ENCODE measurements at places on chromosomes 4 and X.

DNA sequence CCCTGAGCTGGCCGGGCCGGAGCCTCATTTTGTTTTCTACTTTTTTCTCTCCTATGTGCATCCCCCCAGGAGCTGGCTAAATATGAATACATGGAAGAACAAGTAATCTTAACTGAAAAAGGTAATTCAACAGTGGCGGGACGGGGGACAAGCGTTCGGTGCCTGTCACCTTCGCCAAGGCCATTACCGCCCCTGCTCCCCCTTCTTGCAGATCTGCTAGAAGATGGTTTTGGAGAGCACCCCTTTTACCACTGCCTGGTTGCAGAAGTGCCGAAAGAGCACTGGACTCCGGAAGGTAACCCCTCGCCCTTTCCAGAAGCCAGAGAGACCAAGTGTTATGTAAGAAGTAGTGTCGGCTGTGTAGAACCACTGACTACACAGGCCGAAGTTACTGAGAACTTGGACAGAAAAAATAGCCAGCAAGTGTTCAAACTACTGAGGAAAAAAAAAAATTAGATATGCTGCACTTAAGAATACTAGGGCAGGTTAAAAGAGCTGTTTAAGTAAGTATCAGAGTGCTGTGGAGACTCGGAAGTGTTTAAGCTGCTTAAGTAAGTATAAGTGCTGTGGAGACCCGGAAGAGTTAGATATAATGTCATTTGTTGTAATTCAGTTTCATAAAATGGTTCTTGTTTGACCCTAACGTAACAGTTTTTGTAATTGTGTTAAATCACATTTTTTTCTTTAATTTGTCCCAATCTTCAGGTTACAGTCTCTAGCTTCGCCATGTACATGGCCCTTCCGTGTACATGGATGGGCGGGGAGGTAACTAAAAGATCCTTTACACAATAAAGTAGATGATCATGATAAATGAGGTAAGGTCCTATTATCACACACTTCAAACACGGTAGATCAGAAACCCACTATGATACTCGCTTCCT is 856 bp downstream of the SAT1 start:
- DNase-seq, result no peak

- DNase-seq, result no peak
Measured at GRCh38 chr4:106305435-106306055, 10.5 kb downstream of the TBCK start.

DNA sequence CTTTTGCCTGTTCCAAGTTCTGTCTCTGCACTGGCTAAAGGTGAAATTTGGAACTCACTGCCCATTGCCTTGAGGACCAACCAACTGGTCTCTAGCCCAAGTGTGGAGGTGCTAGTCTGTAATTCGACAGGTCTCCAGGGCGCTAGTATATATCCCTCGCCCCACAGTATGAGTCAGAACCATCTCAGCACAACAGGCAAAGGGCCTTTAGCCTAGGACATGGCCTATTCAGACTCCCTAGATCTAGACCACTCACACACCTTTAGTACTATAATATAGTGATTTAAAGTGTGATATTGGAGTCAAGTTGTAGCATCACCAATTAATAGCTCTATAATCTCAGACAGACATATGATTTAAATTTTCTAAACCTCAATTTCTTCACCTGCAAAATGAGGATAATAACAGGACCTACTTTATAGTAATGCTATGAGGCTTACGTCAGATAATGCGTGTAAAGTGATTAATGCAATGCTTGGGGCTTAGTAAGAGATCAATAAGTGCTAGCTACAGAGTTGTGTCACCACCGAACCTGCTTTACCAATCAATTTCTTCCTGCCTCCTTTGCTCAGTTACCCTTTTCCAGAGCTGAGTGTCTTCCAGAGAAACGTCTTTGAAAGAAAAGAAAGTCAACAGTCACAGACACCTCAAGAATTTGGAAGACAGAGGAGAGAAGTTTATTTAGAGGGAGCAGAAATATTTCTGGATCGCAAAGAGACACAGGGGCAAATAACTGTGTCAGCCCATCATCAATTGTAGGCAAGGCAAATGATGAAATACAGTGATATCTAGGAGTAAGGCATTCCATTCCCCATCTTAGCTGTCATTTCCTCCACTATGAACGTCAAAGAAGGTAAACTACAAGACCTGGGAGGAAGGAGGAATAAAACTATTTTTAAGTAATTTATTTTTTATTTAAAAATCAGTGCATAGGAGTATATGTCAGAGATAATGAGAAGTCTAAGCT is 2.3 kb downstream of the NOX1 start:
- DNase-seq, result no peak

GRCh38 chrX:129316461-129316860 is 206.8 kb downstream of the SMARCA1 start:
- no peak for DNase-seq

DNA sequence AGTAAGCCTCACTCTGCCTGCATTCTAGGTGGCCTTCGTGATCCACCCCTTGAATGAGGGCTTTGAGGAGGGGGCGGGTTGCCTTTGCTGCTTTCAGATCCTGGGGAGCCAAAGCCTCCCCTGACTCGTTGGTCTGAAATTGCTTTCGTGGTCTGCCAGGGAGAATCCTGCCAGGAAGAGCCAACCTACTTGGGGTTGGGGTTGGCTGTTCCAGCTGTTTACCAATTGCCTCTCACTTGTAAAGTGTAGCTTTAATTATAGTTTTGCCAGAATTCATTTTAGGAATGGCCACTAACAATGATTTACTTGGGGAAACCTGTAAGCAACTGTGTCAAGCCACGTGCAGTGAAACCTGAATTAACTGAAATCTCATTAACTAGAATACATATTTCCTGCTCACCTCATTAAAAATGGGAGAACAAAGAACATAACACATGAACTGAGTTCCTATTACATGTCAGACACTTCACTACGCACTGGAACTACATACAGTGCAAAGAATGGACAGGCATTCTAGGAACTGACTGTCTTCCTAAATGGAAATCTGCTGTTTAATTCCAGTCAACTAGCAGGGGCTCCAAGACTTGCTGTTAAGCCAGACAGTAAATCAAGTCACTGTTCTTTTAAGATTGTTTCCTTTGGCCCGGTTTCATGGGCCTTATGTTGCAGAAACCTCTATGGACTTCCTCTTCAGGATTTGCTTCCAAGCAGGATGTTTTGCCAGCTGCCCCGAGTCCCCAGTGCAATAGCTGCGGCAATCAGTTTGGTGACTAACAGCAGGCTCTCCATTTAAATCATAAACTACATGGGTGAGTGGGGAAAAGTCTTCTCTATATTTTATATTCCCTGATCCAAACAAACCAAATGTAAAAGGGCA is 16.4 kb upstream of the NKRF start:
- no peak for DNase-seq

GRCh38 chrX:21479695-21480270 is 105.6 kb downstream of the CNKSR2 start:
- no peak for DNase-seq

DNA sequence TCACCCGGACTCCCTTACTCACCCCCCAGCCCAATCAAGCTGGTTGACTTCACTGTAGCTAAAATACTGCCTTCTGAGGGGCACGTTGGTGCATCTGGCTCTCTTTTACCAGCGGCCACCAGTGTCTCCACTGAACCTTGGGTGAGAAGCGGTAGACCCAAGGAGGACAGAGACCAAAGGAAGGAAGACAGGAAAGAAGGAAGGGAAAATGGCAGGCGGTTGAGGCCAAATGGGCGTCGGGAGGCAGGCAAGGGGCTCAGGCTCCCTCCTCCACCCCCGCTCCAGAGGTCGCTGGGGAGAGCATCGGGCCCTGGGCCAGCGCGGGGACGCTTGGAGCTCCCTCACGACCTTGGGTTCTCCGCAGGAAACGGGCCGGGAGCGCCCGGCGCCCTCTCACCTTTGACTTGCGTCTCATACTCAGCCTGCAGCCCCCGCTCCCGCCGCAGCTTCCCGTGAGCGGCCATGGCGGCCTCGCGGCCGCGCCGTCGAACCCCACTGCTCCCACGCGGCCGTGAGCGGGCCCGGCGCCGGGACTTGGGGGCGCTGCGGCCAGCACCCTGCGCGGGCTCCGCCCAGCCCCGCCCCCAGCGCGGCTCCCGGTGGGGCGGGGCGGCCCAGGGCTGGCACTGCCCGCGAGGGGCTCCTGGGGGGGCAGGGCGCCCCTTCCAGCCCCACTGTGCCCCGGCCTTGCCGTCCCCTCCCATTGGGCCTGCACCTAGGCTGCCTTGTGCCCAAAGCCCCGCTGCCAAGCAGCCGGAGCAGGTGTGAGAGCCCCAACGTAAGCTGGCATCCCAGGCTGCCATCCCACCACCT is at the start of gene ARHGAP4:
Gene ARHGAP4, minus strand, starts transcription at position 526 of the 813 bp plus-strand sequence. Its CDS starts 62 bp downstream, at position 464.
- no peak for DNase-seq

DNA sequence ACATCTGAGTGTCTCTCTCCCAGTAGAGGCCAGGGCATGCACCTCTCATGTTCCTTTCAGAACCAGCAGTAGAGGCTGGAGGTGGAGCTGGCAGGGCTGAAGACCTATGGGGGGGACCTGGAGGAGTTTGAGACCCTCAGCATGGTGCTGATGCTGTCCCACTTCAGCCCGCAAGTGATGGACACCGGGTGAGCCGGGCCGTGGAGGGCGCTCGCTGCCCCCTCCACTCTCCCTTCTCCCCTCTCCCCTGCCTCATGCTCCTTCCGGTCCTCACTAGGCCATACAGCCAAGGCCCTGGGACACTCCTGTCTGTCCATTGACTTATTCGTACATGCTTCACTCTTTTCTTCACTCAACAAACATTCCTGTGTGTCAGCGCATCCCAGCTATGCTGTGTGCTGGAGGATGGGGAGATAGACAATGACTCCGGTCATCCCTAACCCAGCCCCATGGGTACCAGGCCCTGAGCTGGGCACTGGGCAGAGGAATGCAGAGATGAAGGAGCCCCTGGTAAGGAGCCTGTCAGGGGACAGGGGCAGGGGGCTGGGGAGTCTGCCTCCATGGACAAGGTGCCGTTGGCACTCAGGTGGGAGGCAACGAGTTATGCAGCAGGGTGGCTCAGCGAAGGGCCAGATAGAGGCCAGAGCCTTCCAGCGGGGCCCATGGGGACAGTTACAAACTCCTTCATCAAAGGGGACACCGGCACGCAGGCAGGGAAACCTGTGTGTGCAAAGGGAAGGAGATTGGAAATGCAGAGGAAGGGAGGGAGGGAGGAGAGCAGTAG is 28.4 kb upstream of the WFS1 start:
- no peak for DNase-seq

GRCh38 chrX:115503099-115503498 is 57.9 kb upstream of the PLS3 start:
- no peak for DNase-seq

GRCh38 chr4:125313497-125313896 is 1.3 kb upstream of the FAT4 start:
- DNase-seq, result no peak

GRCh38 chr4:152825336-152825735 is 45.6 kb downstream of the ARFIP1 start:
- DNase-seq, result no peak

- DNase-seq, result no peak
Measured at GRCh38 chr4:48698029-48698971, 81.8 kb downstream of the FRYL start.

GRCh38 chr4:152063621-152064240 is 302.9 kb upstream of the GATB start:
- no peak for DNase-seq

- DNase-seq, result no peak
Measured at GRCh38 chrX:49000636-49001035, 1.4 kb downstream of the GRIPAP1 start.

GRCh38 chrX:47218920-47219815 is 687 bp downstream of the CDK16 start:
- no peak for DNase-seq

GRCh38 chr4:79472036-79472435 is 64.0 kb upstream of the GK2 start:
- DNase-seq, result no peak

- DNase-seq, result no peak
Measured at GRCh38 chr4:915595-915994, 16.5 kb downstream of the GAK start.

GRCh38 chr4:118942465-118942864 is 53.8 kb downstream of the SYNPO2 start:
- DNase-seq, result no peak

- DNase-seq, result no peak
Measured at GRCh38 chr4:42101446-42101975, 50.9 kb downstream of the BEND4 start.

- no peak for DNase-seq
Measured at GRCh38 chr4:24862073-24862751, 50.6 kb downstream of the CCDC149 start.

Measured in stimulated activated CD4-positive, alpha-beta T cell treated with anti-CD3 and anti-CD28 coated beads, TNF-alpha, amount 100 ng/mL, for 1 hour (primary cell).